ENCODE measurements at places on chromosomes 7 and 10. TPM values are rescaled to one million over a fixed set of nuclear protein-coding genes. Genes with fewer than 3 reads are reported as not detected.

DNA sequence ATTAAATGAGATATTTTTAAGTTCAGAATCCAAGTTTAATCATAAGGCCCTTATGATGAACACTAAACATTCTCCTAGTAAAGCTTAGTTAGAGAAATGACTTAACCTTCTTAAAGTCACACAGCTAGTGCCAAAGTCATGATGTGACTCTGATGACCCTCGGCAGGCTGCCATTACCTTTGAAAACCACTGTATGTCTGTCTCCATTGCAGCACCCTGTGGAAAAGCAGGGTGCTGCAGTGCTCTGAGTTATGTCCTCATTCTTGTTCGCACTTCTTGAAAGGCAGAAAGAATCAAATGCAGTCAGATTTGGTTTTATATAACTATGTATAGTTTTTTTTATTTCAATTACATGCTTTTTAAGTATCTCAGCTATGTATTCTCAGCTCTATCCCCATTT is 105.0 kb downstream of the PHTF2 start:
- H3K27ac ChIP-seq = no peak overlapping the region
- H3K4me1 ChIP-seq = no peaks in the 10 kb centered on the region
- H3K27me3 ChIP-seq = no peaks in the 10 kb centered on the region
- no peak for DNase-seq
- no peak overlapping the region for H3K4me3 ChIP-seq

The MKX gene
- total RNA-seq = not detected

The TAF5 gene
- 3.8 TPM for total RNA-seq

The SEMA4G gene
- 1.6 TPM for total RNA-seq

GRCh38 chr10:13180788-13181187 is 19.4 kb downstream of the MCM10 start:
- no peaks in the 10 kb centered on the region for H3K36me3 ChIP-seq
- no peaks in the 10 kb centered on the region for H3K4me1 ChIP-seq
- no peak overlapping the region for H3K27ac ChIP-seq
- H3K4me3 ChIP-seq = no peak overlapping the region

The PCLO gene
- total RNA-seq = not detected

The UNCX gene
- total RNA-seq = not detected

GRCh38 chr10:91339729-91340128 is 70.4 kb upstream of the HECTD2 start:
- H3K4me1 ChIP-seq = no peaks in the 10 kb centered on the region
- no peaks in the 10 kb centered on the region for H3K36me3 ChIP-seq
- H3K27ac ChIP-seq = no peak overlapping the region
- H3K4me3 ChIP-seq = no peak overlapping the region
- no peaks in the 10 kb centered on the region for H3K27me3 ChIP-seq

GRCh38 chr7:131219312-131220041 is 108.2 kb upstream of the MKLN1 start:
- no peaks in the 10 kb centered on the region for H3K4me1 ChIP-seq
- no peaks in the 10 kb centered on the region for H3K27me3 ChIP-seq
- DNase-seq = no peak
- no peak overlapping the region for H3K4me3 ChIP-seq
- no peaks in the 10 kb centered on the region for H3K36me3 ChIP-seq
